ENCODE measurements at places on chromosomes 2 and 18.

DNA sequence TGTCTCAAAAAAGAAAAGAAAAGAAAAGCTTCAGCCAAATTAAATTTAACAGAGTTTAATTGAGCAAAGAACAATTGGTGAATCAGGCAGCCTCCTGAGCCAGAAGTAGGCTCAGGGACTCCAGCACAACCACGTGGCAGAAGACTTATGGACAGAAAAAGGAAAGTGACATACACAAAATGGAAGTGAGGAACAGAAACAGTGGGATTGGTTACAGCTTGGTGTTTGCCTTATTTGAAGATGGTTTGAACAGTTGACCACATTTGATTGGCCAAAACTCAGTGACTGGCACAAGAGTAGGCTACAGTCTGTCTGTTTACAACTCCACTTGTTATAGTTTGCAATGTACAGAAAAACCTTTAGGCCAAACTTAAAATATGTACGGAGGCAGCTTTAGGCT lies 83.1 kb downstream of the SOCS6 start:
- no peak for DNase-seq

DNA sequence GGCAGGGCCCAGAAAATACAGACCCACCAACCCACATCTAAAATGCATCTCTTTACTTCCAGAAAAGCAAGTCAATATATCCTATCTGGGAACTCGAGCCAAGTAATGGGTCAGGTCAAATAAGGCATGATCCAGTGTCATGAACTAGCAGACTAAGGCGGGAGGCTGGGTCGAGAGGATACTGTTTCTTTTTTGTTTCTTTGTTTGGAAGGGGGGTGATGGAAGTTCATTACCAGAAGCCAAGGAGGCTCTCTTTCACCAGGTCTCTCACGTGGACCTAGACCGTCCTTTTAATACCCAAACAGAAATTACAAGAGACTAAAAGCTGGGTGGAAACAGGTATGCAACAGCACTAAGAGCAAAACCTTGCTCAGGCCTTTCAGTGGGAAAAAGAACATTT lies 108.3 kb downstream of the HDAC4 start:
- no peak for DNase-seq

DNA sequence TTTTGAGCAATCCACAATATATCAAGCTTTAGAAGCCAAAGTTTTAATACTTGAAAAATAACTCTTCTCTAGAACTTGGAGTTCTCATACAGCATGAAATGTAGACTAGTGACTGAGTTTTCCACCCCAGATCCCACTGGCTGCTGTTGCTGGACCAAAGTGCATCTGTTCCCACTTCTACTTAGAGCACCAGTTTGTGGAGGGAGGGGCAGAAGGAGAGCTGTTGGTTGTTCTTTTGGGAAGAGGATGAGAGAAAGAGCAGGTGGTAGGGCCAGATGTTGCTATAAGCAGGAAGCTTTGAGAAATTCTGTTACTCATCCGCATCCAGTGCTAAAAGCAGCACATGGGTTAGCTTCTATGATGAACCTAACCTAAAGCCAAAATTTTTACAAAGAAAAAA lies 59.0 kb downstream of the MBD2 start:
- no peak for DNase-seq

DNA sequence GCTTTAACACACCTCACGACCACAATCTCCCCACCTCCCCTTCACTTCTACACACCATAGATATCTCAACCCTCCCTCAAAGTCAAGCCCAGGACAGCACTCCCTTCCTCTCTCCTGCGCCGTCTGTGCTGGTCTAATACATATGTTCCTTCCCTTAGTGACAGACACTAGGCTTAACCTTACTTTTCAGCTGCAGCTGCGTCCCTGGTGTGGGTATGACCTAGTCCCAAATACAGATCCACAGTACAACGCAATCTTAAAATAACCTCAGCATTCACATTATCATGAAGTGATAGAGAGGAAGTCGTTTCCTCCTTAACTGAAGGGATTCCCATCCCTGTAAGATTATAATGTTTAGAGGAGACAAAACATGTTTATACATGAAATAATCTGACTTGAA lies 192.7 kb upstream of the TANK start:
- no peak for DNase-seq

DNA sequence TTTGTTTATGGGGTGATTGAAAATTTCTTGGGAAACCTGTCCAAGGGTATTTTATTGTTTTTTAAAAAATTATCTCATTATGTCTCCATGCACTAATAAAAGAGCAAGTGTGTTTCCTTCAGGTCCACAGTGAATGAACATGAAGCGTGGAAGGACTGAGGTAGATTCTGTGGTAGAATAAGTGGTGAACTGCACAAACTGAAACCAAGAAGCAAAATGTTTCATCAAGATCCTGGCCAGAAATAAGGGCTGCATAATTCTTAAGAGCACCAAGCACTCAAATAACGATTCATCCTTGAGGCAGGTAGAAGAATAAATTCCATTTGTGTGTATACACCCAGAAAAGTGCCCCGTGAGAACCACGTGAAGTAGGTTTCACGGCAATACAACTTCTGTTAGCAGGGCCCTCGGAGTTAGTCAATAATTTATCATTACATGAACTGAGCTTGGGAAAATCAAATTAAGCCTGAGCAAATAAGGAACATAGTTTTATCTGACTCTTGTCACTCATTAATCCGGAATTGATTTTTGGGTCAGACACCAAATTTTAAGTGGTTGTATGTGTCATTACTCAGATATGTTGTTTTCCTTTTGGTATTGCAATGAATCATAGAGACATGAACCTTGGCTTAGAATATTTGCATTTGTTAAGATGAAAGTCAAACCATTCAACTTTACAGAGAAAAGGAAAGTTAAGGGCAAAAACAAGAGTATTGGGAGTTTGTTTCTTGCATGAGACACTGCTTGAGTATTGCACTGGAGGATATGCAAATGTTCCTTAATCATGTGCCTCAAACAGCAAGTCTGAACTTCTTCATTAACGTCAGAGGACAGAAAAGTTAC lies 472.6 kb upstream of the NETO1 start:
- peak; percentile 14 for DNase-seq

- no peak for DNase-seq
Observed at GRCh38 chr2:74779265-74779558, 54.7 kb upstream of the HK2 start.

GRCh38 chr2:48543895-48544294 lies 13.9 kb downstream of the STON1 start:
- DNase-seq = no peak

GRCh38 chr18:70390371-70391090 lies 101.7 kb downstream of the SOCS6 start:
- no peak for DNase-seq
